RPMI8226 (cell line): ENCODE measurements at places on chromosomes 2 and 18.
A peak's percentile ranks its signal among the peaks of the same experiment; 100 is the strongest.

DNA sequence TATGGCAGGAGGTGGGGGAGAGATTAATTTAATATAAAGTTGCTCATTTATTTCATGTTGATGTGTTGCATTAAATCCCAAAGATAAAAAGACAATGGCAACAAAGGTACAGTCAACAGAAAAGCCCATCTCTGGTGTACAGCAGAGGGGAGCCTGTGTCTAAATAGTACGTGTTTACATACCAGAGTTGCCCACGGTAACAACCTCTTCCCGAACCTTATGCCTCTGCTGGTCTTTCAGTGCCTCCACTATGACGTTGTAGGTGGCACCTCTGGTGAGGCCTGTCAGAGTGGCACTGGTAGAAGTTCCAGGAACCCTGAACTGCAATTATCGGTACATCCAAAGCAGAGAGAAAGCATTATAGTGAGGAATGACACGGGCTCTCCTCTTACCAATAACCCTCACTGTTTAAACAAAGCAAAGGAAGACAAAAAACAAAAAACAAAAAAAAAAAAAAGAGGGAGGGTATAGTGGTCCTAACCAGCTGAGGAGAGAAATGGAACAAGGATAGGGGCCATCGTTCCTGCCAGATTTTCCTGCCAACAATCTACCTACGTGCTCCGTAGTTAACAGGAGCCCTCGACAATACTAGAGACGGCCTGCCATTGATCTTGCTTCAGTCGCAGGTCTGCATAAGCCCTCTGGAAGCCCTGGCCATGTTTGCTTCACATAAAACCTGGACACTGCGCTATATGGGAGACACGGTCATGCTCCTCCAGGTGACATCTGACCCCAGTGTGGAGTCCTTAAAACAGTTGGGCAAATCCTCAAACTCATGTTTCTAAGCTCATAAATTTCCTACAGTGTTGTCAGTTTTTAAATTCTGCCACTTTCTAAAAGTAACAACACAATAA lies 58.5 kb downstream of the ATIC start:
- no peak for DNase-seq

- no peak for DNase-seq
Measured at GRCh38 chr2:141384676-141385075, 746.1 kb downstream of the LRP1B start.

GRCh38 chr2:96959406-96960110 lies 26.8 kb downstream of the FAM178B start:
- DNase-seq: no peak

DNA sequence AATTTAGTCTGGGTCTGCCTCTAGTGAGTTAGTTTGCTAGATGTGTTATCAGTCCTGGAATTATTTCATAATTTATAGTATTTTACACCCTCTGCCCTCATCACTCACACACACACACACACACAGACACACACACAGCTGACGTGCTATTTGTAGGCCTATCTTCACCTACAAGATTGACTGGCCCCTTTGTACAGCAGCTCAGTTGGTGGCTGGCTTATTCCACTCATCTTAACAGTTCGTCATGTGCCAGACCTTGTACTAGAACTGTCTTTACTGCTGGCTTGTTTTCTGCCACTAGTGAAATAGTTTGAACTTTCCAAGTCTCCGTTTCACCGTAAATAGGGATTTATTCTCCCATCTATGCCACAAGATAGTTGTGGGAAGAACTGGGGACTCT lies 21.3 kb downstream of the CENPO start:
- no peak for DNase-seq

GRCh38 chr2:182763311-182763912 lies 47.4 kb downstream of the DNAJC10 start:
- peak; percentile 52 for DNase-seq

GRCh38 chr2:39696101-39696553 lies 30.4 kb downstream of the TMEM178A start:
- no peak for DNase-seq

GRCh38 chr2:11771971-11772615 lies 25.7 kb downstream of the LPIN1 start:
- DNase-seq: no peak

DNA sequence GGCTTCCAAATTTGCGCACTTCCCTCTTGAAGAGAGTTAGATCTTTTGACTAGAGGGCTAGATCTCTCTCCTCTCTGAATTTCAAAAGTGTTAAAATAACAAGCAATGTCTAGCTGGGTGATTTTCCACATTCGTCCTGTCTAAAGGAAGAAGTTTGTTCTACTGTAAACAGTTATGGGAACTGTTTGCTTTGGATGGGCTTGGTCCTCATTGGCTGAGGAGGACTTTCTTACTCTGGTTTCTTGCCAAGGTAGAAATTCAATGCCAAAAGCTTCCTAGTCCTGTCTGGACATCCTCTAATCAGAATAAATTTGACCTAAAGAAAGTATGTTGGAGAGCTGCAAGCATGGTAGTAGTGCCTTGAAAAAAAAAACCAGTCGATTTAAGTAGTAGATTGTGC lies 47.4 kb upstream of the RAPH1 start:
- DNase-seq: no peak

GRCh38 chr2:74908748-74909444 lies 49.5 kb upstream of the POLE4 start:
- DNase-seq: no peak

- DNase-seq: no peak
Measured at GRCh38 chr2:196369967-196370366, 198.6 kb upstream of the STK17B start.
